CD4-positive, alpha-beta T cell treated with Interleukin-10 for 1 hour (primary cell): ENCODE measurements at places on chromosomes 2 and 18.

DNA sequence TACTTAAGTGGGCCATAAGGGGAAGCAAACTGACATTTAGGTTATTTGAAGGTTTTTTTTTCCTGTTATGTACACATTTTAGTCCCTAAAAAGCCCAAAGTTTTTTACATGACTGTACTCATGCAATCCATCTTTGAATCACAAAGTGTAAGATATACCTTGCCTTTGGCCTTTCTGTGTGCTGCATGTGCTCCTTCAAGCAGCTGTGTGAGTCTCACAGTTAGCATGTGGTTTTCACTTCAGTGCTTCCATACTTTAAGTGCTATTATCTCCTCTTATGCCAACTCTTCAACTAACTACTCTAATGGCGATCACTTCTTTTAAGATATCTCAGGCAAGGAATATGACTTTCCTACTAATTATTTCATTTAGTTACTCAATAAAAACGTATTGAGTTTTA lies 597.1 kb upstream of the ACVR2A start:
- no peak for DNase-seq

GRCh38 chr2:13401312-13401711 lies 684.6 kb downstream of the TRIB2 start:
- DNase-seq, result no peak

GRCh38 chr18:79506191-79507075 lies 110.7 kb downstream of the NFATC1 start:
- no peak for DNase-seq

- DNase-seq, result no peak
Measured at GRCh38 chr2:219416235-219416602, 2.0 kb upstream of the DES start.

DNA sequence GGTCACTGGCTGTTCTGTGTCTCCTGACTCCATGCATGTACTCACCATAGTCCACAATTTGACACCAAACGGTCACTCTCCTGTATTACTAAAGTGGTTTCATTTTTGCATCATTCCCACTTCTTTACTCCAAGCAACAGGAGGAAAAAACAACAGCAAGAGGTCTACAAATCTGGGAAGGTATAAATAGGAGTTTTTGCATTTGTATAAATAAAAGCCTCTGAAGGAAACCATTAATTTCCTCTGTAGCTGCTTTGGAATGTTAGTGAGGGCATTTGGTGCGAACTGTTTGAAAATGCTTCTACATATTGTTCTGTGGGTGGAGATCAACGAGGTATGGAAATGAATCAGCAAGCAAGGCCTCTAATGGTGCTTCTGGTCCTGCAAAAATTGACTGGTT lies 148.5 kb upstream of the DLX2 start:
- DNase-seq, result no peak

DNA sequence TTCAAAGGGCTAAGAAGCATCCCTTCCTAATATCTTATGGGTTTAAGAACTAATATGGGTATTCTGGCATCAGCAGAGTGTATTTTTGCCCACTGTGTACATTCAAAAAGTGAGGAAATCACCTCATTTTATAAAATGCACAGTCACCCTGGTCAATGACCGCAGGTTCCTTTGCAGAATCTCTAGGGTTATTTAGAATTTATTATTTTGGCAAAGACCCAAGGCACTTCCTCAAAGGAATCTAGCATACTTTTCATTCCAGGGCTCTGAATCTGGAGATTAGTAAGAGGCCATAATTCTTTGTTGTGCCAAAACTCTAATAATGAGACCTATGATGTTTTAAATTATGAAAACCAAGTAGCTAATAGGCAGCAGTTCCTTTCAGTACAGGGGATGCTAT lies 27.2 kb upstream of the CDH2 start:
- DNase-seq, result no peak

GRCh38 chr2:25926984-25927756 lies 48.9 kb upstream of the ASXL2 start:
- DNase-seq, result no peak

DNA sequence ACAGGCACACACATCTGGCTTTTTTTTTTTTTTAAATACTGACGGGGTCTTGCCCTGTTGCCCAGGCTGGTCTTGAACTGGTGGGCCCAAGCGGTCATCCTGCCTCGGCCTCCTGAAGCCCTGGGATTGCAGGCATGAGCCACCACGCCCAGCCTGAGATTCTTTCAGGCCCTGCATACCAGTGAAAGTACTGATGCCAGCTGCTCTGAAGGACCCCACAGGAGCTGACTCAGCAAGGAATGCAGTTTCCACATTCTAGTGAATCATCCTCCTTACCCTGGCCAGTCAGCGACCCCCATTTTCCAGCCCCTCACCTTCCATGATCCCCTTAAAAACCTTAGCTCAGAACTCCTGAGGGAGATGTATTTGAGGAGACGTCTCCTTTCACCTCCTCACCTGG lies 5.8 kb upstream of the DTYMK start:
- DNase-seq, result no peak

DNA sequence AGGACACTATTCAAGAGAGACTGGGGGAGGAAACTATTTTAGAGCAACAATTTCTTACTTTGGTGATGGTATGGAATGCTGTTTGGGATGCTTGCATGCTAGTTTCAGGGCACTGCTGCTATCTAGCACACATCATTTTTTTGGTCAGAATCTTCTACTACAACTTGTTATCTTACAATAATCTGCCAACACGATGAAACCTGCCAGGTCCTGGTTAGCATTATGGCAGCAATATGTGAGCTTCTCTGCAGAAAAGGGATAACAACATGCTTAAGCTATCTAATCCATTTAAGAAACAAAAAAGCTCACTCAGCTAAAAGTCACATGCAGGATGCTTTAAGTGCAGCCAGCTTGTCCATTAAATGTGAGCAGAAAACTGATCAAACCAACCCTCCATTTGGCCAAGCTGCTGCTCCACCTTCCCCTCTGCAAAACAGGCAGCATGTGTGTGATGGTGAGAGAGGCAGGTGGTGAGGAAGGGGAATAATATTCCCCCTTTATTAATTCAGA lies 30.1 kb downstream of the GAREM2 start:
- DNase-seq, result no peak

GRCh38 chr2:19028587-19029375 lies 329.6 kb downstream of the OSR1 start:
- DNase-seq, result no peak

DNA sequence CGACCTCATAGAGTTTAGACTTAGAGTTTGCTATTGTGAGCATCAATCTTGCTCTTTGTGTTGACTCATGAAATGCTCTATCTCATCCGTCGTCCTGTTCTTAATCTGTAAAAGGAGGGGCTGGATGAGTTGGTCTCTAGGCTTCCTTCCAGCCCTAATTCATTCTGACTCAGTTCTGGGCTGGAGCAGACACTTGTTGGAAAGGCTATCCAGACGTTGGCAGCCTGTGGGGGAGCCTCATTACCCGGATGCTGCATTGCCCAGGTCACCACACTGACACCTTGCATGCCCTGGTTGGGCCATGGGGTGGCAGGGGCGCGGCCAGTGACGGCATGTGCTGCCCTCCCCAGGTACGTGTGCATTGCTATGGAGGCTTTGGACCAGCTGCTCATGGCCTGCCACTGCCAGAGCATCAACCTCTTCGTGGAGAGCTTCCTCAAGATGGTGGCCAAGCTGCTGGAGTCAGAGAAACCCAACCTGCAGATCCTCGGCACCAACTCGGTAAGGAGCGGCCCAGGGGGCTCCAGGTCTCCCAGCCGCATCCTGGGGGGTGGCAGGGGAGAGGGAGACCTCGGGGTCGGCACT lies 61.5 kb downstream of the EFR3B start:
- DNase-seq, result no peak

DNA sequence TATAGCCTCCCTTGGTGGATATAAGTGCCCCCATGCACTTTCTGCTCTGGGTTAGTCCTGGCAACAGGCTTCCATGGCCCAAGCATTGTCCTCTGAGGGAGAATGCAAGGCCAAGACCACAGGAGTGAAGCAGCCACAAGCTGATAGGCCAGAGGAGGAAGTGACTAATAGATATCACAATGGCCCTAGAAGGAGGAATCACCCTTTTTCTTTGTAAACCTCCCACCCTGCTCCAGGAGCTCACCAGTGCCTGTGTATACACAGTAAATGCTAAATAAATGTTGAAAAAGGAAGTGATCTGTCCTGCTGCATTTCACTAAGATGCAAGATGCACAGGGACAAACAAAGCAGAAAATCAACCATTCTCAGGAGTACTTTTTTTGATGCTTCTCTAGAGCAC lies 49.7 kb upstream of the ABCA12 start:
- no peak for DNase-seq

DNA sequence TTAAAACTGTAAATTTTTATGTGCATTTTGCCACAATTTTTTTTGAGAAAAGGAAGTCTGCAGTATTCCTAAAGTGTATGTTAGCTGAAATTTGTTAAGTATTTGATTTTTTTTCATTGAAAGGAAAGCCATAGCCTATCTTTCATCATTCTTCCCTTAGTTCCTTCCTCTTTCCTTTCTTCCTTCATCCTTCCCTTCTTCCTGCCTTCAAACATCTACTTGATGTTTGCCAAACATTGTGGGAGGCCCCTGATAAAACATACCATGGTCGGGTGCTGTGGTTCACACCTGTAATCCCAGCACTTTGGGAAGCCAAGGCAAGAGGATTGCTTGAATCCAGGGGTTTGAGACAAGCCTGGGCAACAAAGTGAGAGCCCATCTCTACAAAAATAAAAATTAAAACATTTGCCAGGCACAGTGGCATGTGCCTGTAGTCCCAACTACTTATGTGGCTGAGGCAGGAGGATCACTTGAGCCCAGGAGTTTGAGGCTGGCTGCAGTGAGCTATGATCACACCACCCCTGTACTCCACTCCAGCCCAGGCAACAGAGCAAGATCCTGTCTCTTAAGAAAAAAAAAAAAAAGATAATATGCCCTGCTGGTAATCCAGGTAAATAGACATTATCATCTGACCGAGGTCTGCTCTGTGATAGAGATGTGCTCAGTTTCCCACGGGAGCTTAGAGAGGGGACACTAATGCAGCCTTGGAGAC lies 278.4 kb upstream of the STON1 start:
- DNase-seq, result no peak

- no peak for DNase-seq
Measured at GRCh38 chr2:41489638-41490037, 558.2 kb upstream of the PKDCC start.

DNA sequence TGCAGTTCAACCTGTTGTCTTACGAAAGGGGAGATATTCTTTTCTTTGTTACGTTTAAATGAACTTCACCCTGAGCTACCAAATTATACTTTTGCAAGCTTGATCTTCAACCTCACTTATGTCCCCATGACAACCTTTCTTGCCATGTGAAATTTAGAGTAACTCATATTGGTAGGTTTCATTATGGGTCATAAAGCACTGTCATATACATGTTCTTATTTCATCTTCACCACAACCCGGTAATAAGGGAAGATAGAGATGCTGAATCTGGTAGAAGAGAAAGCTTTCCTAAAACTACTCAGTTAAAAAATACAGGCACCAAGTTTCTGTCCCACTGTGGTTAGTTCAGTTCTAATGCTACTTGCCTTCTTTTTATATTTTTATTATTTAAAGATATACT lies 208.5 kb upstream of the NRP2 start:
- DNase-seq, result no peak
